Islet precursor cell (in vitro differentiated cells): ENCODE measurements at places on chromosomes 6 and 20.

DNA sequence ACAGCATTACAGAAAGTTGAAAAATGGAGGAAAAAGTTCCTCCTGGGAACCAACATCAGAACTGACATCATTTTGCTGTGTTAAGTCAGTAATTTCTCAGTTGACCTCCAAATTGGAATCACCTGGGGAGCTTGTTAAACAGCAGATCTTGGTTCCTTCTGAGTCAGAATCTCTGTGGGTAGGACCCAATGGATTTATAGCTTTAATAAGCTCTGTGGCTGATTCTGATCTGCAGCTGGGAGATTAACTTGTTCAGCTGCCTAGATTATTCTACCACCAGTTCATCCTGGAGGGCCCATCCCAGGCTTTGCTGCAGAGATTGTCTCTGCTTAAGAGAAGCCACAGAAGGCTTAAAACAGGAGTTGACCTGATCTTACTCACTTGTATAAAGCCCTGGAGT is 90.7 kb upstream of the POPDC3 start:
- no peak for DNase-seq

GRCh38 chr6:38552121-38552520 is 87.6 kb downstream of the BTBD9 start:
- DNase-seq: no peak

GRCh38 chr6:90406142-90406794 is 109.6 kb upstream of the BACH2 start:
- DNase-seq: no peak

DNA sequence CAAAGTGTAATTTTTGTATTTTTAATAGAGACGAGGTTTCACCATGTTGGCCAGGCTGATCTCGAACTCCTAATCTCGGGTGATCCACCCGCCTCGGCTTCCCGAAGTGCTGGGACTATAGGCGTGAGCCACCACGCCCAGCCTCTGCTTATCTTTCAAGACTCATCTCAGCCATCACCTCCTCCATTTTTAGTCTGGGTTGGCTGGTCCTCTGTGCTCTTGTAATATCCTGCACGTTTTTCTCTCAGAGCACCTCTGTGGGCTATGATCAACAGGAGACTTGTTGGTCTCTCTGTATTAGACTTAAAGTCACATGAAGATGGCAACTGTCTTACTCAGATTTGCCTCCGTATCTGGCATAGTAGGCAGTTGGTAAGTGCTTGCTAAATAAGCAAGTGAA is 7.6 kb downstream of the NOTCH4 start:
- DNase-seq: peak; percentile 12

GRCh38 chr6:75296811-75297779 is 12.5 kb upstream of the TMEM30A start:
- no peak for DNase-seq

DNA sequence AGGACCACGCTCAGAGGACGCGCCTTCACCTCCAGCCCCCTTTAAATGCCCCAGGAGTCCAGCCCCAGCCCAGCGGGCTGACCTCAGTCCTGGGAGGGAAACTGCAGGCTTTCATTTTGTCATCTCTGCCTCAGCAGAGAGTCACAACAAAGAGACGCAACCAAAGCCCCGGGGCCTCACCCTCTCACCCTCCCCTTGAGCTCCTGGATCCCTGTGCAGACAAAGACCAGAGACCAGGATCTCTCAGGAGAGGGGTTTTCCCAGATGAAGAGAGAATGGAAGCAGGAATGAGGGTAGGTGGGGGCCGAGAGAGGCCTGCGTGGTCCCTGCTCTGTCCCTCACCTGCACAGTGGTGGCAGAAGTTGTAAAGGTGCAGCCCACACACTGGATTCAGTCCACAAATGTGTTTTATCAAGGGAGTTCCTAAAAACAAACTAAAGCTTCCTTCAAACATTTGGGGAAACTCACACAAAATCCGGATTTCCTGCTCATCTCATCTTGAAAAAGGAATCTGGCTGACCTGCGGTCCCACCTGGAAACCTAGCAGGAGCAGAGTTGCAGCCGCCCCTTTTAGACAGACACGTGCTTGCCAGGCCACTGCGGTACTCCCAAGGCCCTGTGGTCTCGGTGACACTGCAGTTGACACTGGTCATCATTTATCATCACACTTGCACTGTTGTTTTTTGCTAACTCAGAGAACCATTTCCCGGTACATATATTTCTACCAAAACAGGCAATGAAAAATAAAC is 27.1 kb downstream of the PTGIS start:
- DNase-seq: no peak

DNA sequence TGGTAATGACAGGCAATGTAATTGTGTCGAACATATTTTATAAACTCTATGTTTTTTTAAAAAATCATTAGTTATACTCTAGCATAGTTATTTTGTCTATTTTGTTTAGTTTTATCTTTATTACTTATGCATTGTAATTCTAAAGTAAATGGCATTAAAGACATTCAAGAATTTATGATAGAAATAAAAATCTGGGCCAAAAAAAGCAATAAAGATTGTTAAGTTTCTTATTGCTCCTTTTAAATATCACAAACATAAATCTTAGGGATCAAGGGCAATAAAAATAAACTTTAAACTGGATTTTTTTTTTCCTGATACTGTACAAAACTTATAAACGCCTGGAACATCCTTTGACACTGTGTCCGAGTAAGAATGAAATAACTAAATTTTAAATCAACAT is 931.5 kb upstream of the EYS start:
- DNase-seq: no peak

DNA sequence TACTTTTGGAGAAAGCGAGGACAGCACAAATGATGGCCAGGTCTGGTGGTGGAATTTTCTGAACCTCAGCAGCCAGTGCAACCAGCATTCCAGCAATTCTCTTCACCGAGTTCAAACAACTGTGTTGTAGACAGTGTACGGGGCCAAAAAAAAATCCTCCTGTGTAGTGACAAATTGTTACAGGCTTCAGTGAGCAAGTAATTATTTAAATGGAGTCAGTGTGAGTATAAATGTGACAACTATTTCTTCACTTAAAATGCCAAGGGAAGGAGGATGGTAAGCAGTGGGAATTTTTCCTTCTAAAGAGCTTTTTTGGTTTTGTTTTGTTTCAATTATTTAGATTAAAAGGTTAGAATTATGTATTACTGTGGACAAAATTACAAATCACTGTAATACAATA is 154.1 kb downstream of the TMEM242 start:
- DNase-seq: no peak

GRCh38 chr20:50611128-50611810 is 80.1 kb downstream of the RIPOR3 start:
- no peak for DNase-seq

- no peak for DNase-seq
These were observed 143.6 kb upstream of the STXBP5 start for GRCh38 chr6:147060636-147061035.

DNA sequence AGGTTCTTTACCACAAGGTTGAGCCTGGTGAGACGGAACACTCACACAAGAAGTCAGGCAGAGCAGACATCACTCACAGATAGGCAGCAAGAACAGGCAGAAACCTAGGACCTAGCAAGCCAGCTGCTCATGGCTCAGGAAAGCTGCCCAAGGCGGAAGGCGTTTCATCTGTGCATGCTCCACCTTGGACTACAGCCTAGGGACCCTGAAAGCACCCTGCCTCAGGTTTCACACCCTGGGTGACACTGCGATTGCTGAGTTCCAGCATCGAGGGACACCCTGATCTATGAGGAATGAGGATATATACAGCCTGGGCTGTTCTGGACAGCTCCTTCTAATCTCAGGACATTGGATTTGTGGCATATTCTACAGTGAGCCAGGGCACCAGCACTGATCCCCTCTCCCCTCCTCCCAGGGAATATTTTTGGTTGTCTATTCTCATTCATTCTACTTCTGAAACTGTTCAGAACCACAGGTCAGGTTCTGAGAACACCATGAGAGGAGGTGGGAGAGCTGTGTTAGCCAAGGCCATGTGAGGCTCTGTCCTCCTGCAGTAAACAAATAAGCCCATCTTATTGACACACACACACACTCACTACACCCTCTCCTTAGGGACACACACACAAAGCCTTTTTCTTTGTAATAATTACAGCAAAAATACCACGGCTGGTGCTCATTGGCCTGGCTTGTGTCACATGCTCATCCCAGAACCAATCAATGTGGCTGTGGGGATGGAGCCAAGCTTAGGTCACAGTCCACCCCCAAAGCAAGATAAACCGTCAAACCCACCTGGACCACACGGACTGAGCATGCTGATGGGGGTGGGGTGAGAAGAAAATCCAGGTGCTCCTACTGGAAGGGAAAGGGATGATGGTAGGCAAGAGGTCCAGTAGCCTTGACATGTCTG is 26.3 kb upstream of the PMEPA1 start:
- no peak for DNase-seq

- no peak for DNase-seq
These were observed 214.4 kb downstream of the RNF144B start for GRCh38 chr6:18601516-18602020.

DNA sequence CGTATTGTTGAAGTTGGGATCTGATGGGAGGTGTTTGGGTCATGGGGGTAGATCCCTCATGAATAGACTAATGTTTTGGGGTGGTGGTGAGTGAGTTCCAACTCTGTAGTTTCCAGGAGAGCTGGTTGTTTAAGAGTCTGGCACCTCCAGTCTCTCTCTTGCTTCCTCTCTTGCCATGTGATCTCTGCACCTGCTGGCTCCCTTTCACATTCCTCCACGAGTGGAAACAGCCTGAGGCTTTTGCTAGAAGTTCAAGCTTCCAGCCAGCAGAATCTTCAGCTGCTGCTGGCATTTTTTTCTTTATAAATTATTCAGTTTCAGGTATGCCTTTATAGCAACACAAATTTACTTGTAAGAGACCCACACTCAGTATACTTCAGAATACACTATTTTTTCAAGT is 1021.6 kb downstream of the EYS start:
- DNase-seq: peak; percentile 70

DNA sequence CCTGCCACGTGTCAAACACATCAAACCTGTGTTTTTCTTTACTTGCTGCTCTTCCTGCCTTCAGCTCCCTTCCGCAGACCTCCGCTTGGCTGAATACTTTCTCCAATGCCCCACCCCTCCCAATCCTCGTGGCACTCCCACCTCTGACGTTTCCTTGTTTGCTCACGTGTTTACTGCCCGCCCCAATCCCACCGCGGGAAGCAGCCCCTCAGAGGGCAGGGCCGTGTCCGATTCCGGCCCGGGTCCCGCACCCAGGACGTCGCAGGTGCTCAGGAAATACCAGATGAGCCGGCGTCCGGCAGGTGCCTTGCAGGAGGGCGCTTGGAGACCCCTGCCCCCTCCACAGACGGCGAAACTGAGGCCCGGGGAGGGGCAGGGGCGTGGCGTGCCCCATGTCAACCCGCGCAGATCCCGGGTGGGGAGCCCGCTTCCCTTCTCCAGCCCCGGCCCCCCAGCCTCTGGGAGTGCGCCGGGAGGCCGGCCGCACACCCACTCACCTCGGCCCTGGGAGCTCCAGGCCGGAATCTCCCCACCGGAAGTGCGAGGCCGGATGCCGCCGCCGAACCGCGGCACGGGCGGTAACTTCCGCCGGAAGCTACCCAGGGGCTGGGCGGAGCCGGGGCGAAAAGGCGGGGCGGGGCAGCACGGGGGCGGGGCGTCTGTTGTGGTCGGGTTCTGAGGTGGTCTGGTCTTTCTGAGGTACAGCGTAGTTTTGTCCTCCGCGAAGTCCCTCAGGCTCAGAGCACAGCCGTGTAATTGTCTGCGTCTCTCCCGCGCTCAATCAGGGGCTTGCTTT is 42.3 kb downstream of the ELMO2 start:
- peak; percentile 97 for DNase-seq

DNA sequence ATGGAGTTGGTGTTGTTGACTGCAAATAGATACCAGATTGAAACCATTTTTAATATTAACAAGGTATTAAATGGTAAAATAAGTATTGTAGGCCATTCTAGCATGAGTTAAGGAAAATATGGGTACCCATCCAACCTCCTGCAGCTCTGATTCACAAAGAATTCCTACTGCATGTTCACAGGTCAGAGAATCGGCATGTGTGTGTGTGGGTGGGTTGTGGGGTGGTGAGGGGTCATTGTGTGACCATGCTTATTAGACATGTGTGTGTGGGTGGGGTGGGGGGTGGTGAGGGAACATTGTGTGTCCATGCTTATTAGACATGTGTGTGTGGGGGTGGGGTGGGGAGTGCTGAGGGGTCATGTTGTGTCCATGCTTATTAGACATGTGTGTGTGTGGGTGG is 3.2 kb downstream of the IYD start:
- no peak for DNase-seq

DNA sequence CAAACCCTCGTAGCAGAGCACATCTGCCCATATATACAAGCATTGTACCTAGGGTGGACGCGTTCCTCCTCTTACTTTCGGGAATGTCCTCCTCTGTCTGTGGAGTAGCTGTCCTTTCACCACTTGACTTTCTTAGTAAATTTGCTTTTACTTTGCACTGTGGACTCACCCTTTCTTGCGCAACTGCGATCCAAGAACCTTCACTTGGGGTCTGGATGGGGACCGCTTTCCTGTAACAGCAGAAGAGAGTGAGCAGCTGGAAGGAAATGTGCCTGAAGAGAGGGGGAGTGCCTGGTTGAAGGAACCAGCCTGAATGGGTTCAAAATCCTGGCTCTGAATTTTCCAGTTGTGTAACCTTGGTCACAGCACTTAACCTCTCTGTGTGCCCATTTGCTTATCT is 40.1 kb upstream of the PMEPA1 start:
- DNase-seq: no peak

DNA sequence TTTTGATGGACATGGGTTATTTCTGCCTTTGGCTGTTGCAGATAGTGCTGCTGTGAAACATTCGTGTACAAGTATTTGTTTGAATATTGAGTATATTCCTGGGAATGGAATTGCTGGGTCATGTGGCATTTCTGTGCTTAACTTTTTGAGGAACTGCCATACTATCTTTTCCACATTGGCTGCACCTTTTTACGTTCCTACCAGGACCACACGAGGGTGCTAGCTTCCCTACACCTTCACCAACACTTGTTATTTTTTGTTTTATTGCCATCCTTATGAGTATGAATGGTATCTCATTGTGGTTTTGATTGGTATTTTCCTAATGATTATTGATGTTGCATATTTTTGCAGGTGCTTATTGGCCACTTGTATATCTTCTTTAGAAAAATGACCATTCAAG is 47.8 kb upstream of the PLCG1 start:
- no peak for DNase-seq

GRCh38 chr6:30213957-30214656 is 901 bp upstream of the TRIM26 start:
- peak; percentile 90 for DNase-seq

DNA sequence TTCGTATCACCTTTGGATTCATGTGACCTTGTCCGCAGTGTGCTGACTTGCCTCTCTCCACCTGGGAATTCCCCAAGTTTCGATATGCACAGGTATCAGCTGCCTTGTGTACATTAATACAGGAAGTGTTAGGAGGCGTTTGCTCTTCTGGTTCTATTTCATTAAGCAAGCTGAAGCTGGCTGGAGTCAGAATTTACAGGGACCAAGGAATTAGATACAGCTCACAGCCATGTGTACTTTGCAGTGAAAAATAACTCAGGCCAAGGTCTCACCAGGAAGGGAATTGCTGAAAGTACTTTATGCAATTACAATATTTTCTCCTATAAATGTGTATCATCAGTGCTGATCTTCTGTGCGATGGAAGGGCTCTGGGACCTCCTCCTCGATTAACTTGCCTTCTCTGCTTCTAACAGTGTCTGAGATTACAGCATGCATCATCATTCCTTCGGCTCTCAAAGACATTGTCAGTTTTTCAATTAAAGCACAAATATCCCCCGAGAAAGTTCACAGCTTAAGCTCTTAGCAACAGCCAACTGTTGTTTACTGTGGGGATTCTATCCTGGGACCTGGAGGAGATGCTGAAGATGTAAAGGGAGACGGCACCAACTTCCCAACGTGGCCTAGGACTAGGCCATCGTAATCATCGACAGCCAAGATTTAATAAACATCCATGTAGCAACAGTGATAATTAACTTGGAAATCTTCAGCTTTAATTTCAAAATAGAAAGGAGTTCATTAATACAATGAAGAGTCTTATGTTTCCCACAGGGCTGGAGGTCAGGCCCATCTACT is 13.8 kb upstream of the TIAM2 start:
- DNase-seq: no peak
